ENCODE measurements at places on chromosomes 12 and 14. TPM values are rescaled to one million over a fixed set of nuclear protein-coding genes. Genes with fewer than 3 reads are reported as not detected.

ZFHX2 gene
- polyA plus RNA-seq, result 12.2 TPM

RND1 gene
- polyA plus RNA-seq, result 3.7 TPM

GRCh38 chr12:2904260-2904659 lies 13.6 kb downstream of the TULP3 start:
- DNase-seq, result no peak

DNA sequence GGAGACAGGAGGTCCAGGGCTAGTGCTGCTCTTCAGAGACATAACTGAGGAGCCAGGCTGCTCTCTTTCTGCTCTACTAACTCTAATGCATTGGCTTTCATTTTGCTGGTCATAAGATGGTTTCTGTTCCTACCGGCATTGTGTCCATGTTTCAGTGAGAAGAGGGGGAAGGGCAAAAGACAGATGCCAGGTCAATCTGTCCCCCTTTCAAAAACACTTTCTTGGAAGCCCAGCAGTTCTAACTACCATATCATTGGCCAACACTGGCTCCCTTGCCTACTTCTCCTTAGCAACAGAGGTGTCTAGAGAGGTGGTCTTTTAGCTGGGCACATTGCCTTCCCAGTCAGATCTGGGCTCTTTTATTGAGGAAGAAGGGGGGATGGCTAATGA lies 63.9 kb downstream of the TGFB3 start:
- DNase-seq, result no peak

DNA sequence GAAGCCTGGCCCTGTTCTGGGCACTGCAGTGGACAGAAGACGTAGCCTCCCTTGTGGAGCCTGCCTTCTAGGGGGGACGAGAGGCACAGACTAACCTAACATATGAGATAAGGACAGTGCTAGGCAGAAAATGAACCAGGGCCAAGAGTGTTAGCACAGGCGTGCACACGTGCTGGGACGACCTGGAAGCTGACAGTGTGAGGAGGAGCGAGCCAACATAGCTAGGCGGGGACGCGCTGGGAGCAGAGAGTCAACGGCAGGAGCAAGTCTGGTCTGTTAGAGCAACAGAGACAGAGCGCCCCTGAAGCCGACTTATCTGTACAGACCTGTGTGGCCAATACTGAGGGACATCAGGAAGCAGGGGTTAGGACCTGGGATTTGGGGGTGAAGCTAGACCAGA lies 8.0 kb downstream of the PXMP2 start:
- no peak for DNase-seq

DNA sequence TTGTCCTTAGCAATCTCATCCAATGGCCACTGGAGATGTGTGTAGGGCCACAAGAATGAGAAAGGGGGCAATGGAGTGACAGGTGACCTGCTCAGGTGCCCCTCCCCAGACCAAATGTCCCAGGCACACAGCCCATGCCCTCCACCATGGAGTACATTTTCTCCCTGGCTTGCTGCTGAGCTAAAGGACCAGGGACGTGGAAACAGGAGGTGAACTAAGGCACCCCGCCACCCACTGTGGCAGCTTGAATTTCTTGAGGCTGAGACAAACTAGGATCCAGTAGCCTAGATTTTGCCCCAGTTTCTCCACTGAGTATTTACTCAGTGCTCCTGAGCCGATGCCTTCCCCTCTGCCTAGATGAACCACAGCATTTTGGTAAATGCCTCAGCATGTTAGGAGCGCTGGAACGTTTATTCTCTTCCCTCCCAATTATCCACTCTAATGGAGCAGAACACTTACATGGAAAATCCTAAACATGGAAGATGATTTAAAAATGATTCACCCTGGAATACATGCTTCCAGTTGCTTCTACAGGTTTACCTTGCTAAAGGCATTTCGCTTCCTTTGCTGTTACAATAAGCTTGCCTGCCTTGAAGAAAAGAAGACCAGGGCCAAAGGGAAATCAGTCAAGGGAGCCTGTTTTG lies 198.0 kb downstream of the ZFP36L1 start:
- DNase-seq, result no peak

- no peak for DNase-seq
Measured at GRCh38 chr12:57183939-57184725, 32.5 kb upstream of the NXPH4 start.

GRCh38 chr12:41073633-41074472 lies 114.3 kb upstream of the PDZRN4 start:
- DNase-seq, result no peak

DNA sequence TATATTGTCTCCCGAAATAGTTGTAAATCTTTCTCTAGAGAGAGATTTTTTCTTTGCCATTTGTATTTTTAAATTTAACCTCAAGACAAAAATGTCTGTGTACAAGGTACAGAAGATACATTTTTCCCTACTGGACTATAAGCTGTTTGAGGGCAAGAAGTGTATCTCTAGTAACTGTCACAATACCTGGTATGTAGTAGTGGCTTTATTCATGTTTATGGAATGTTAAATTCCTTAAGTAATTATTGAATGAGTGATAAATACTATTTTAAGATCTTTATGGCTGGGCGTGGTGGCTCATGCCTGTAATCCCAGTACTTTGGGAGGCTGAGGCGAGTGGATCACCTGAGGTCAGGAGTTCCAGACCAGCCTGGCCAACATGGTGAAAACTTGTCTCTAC lies 24.4 kb upstream of the CDK17 start:
- DNase-seq, result no peak

- no peak for DNase-seq
Measured at GRCh38 chr12:118741194-118741593, 240.1 kb upstream of the SRRM4 start.

GRCh38 chr12:123498126-123498825 lies 35.2 kb downstream of the RILPL1 start:
- DNase-seq, result no peak

- no peak for DNase-seq
Measured at GRCh38 chr14:63793376-63793775, 59.4 kb upstream of the SYNE2 start.

DNA sequence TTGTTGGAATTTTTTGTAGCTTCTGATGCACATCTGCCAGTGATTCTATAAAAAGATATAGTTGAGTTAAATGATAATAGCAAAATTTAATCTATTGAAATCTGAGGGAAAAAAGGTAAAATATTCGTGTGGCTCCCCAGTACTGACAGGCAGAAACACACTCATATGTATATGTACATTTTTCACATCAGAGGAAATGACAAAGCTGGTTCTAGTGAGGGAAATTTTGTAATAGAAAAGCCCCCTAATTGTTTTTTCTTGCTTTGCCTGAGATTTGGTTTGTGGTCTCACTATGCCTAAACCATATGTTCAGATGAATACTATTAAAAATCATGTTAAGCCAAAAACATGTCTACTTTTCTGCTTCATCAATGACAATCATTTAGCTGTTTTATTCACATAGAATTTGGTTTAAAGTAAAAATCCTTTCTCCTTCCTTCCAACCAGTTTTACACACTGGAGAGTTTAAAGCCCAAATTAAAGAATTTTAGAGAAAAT lies 203.5 kb downstream of the ANO6 start:
- DNase-seq, result no peak

- DNase-seq, result no peak
Measured at GRCh38 chr12:104691721-104692556, 235.2 kb downstream of the CHST11 start.

GRCh38 chr14:98926801-98927200 lies 345.2 kb downstream of the BCL11B start:
- no peak for DNase-seq

NDRG2 gene
- polyA plus RNA-seq, result 171 TPM

DNA sequence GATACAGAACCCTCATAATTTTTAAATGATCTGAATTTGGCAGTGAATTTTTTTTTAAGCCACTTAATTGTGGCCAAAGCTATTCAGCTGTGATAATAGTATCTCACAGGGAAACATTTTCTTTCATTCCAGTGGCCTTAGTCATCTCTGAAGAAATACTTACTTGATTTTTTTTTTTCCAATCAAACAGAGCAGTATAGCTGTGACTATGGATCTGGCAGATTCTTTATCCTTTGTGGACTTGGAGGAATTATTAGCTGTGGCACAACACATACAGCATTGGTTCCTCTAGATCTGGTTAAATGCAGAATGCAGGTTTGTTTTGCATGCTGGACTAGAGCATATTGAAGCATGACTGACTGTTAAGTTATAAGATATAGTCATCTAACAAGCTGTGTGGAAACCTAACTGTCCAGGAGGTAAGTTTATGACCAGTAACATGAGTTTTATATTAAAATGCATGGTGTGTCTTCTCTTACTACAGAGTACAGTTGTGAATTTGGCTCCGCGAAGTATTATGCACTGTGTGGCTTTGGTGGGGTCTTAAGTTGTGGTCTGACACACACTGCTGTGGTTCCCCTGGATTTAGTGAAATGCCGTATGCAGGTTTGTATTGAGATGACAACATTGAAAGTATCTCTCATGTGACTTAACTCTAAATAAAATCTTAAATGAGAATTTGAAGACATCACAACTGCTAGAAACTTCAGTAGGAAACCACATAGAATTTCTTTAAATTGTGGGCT lies 1.9 kb downstream of the SLC25A3 start:
- DNase-seq, result no peak

DNA sequence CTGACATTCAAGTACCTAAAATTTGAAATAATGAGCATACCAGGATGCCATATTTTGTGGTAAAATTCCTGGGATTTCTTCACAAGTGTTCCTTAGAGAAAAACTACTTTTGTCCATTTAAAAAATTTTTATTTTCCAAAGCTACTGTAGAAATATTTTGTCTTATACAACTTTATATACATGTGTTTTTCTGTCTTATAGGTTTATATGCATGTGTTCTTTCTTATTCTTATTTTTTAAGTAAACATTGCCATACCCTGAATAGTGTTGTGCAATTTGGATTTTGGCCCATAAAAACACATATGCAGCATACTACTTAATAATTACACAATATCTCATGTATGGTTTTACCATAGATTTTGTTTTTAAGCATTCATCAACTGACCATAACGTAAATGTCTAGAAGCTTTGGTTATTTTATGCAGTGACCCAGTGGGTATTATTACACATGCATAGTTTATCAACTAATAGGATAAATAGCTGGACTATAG lies 1107.4 kb upstream of the SEL1L start:
- DNase-seq, result no peak

IKBIP gene
- polyA plus RNA-seq, result 26.9 TPM

DNA sequence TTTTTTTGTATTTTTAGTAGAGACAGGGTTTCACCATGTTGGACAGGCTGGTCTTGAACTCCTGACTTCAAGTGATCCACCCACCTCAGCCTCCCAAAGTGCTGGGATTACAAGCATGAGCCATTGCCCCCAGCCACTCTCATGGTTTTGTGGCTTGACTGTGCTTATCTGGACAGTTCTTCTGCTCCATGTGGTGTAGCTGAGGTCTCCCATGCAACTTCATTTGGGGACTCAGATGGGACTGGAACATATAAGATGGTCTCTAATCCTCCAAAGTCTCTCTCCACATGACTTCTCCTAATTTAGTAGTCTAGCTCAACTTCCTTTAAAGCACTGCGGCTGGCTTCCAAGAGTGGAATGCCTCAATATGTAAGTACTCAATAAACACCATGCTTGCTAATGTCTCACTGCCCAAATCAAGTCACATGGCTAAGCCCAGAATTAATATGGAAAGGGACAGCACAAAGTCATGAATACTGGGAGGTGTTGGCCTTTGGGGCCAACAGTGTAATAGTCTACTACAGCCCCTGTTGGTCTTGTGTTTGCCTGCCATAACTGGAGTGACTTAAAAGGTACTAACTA lies 7.4 kb downstream of the INHBC start:
- DNase-seq, result no peak

DNA sequence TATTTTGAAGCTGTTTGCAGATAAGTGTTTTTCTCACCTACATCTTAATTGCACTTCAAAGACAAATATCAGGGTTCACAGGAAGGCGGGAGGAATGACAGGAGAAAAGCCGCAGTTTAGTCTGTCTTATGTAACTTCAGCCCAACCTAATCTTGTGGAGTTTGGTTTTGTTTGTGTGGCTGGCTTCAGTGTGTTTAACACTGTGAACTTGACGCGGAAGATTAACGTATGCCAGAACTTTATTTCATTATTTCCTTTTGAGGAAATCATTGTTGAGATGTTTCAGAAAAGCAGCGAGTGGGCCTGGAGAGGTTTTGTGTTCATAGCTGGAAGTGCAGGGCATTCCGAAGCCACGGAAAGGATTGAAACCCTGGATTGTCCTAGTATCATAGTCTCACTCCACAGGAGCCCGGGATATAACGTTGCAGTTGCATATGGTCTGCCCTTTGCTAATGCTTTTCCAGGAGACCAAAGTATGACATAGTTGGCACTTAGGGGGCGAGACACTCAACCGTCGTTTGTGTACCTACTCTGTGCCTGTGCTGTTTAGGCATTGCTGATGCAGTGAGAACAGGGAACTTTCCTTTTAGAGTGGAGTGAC lies 2.0 kb downstream of the PELI2 start:
- DNase-seq, result no peak

DNA sequence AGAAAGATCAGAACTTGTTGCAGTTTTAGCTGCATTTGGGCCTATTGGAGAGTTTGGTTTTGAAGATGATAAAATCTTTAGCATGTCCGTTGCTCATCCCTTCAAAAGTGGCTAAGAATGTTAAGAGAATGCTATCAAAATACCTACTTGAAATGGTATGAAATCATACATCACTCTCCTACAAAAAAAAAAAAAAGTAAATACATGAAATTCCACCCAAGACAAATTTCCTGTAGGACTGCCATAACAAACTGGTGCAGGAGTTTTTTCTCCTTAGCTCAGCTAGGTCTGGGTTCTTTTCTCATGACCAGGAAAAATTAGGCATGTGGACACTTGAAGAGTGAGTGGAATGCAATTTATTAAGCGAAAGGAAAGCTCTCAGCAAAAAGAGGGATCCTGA lies 15.9 kb upstream of the FAR2 start:
- DNase-seq, result no peak

DNA sequence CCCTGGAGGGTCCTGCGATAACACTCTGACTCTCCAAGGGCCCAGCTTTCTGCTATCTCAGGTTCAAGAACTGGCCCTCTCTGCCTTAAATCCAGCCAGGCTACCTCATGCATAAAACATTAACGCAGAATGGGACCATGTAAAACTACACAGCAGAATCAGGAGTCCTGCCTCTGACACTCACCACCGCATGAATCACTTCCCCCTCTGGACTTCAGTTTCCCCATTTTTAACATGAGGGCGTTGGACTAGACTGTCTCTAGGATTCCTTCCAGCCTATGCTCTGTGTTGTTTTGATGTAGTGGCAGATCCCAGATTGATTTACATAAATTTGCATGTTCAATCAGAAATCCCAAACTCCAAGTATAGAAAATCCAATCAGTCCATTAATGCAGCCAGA lies 3.3 kb downstream of the NCKAP5L start:
- no peak for DNase-seq

DNA sequence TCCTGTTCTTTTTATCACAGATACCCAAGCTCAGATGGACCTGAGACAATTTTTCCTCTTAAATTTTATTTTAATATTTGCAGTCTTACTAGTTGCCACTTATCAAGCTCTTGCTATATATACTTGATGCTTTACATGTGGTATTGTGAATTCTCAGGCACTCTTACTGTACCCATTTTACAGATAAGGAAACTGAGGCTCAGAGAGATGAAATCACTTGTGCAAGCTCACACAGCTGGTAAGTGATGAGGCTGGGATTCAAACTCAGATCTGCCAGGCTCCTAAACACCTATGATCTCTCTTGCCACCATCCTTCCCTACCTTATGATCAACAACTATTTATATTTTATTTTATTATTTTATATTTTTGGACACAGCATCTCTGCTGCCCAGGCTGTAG lies 133.0 kb upstream of the LHX5 start:
- no peak for DNase-seq

Data from left renal cortex interstitium (tissue), 4 donors.